ENCODE measurements at places on chromosomes 1 and 21.
A peak's percentile ranks its signal among the peaks of the same experiment; 100 is the strongest.

GRCh38 chr1:31020007-31020790 lies 45.3 kb downstream of the PUM1 start:
- no peak for DNase-seq

GRCh38 chr1:32538887-32539583 lies at the start of gene ZBTB8A:
Gene ZBTB8A (plus strand): TSS chr1:32539427. CDS start chr1:32592932, 53,505 bp downstream.
- DNase-seq, result peak; percentile 64

DNA sequence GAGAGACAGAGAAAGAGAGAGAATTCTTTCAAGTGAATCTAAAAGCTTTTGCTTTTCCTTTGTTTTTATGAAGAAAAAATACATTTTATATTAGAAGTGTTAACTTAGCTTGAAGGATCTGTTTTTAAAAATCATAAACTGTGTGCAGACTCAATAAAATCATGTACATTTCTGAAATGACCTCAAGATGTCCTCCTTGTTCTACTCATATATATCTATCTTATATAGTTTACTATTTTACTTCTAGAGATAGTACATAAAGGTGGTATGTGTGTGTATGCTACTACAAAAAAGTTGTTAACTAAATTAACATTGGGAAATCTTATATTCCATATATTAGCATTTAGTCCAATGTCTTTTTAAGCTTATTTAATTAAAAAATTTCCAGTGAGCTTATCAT lies 117.6 kb downstream of the PTPRC start:
- DNase-seq, result no peak

- DNase-seq, result no peak
Observed at GRCh38 chr1:66542314-66542713, 8.4 kb downstream of the SGIP1 start.

GRCh38 chr1:1334835-1335234 lies 3.8 kb downstream of the TAS1R3 start:
- DNase-seq, result no peak

GRCh38 chr1:44345187-44345775 lies 9.8 kb downstream of the ERI3 start:
- DNase-seq, result no peak

- peak; percentile 87 for DNase-seq
Observed at GRCh38 chr1:160548960-160549664, 26.1 kb upstream of the SLAMF6 start.

DNA sequence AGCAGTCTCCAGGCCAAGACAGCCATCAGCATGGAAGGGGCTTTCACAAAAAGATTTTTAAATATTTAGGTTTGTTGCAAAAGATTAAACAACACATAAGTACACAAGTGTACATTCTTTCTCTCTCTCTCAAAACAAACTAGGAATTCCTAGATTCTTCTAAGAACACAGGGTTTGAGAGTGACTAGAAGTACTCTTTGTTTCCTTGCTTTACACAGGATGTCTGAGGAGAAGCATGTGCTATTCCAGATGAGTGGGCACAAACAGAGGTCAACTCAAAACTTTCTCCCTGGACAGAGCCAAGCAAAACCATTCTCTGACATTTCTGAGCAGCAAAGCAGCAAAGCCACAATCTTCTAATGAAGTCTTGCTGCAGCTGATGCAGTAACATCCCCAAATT lies 210.6 kb upstream of the HOOK1 start:
- no peak for DNase-seq

- DNase-seq, result no peak
Observed at GRCh38 chr1:11188381-11188780, 774 bp upstream of the ANGPTL7 start.

DNA sequence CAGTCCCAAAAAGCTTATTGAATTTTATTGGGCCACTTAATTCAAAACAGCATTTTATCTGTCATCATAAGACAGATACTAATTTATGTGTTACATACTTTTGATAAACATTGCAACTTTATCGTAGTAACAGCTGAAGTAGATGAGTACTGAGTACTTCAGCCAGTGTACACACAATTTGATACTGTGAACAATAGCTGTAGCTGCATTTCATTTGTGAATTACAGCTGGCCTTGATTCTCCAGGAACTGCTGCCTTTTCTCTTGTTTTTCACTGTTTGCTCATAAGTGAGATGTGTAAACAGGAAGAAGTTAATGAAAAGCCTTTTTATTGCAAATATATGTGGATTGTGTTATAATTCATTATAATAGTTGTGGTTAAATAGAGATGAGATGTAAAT lies 10.2 kb downstream of the UAP1 start:
- DNase-seq, result no peak

DNA sequence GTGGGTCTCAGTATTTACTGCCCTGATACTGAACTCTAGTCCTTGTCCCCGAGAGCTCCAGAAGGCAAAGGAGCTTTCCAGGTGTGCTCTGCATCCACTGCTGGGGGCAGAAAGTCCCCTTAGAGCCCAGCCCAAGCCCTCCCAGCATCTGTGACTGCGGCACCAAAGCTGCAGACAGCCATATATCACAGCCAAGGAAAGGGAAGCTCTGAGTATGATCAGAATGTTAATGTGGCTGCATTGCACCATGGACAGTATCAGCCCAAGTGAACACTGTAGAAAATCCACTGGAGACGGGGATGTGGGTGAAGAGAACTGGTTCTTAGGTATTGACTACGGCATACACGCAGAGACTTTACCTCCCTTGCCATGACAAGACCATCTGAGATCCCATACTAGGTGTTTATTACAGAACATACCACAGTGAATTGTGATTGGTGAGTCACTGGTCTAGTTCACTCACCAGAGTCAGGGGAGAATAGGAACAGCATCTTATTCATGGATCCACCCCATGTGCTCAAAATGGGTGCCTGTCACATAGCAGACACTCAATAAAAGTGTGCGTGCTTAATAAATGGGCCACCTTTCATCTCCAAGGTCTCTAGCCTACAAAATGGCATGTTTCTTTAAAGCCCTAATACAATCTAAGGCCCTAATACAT lies 170.3 kb downstream of the HHIPL2 start:
- DNase-seq, result no peak

GRCh38 chr1:58702261-58703141 lies 2.6 kb upstream of the MYSM1 start:
- no peak for DNase-seq

- no peak for DNase-seq
Observed at GRCh38 chr21:36059823-36060158, 535 bp downstream of the SETD4 start.

DNA sequence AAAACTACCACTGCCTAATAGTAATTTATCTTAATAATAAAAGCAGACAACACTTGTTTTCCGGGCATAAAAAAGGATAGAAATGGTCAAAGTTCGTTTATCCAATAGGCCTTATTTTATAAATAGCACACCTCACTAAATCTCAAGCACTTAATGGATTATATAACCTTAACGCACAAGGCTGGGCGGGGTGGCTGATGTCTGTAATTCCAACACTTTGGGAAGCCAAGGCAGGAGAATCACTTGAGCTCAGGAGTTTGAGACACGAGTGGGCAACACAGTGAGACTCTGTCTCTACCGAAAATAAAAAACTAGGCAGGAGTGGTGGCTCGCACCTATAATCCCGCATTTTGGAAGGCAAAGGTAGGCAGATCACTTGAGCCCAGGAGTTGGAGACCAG lies 12.4 kb downstream of the EIF4G3 start:
- DNase-seq, result no peak

DNA sequence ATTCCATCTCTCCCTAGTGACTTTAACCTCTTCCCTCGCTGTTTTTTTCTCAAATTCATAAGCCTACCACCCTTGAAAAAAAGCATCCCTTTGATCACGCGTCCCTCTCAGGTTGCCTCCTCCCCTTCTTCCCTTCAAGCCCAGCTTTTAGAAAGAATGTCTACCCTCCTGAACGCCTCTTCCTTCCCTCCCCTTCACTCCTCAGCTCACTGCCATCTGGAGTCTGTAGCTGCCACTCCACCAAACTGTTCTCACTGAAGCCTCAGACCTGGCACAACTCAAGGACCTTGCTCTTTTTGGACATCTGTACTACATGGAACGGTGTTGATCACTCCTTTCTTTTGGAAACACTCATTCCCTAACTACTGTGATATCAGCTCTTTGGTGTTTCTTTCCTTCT lies 80.6 kb downstream of the SLC25A24 start:
- DNase-seq, result no peak
